ENCODE measurements at places on chromosomes 13 and 19. TPM values are rescaled to one million over a fixed set of nuclear protein-coding genes. Genes with fewer than 3 reads are reported as not detected.

IL17D gene
- total RNA-seq: 4.9 TPM

GRCh38 chr13:29543230-29544215, 52.0 kb downstream of the SLC7A1 start:
- DNase-seq: no peak

DNA sequence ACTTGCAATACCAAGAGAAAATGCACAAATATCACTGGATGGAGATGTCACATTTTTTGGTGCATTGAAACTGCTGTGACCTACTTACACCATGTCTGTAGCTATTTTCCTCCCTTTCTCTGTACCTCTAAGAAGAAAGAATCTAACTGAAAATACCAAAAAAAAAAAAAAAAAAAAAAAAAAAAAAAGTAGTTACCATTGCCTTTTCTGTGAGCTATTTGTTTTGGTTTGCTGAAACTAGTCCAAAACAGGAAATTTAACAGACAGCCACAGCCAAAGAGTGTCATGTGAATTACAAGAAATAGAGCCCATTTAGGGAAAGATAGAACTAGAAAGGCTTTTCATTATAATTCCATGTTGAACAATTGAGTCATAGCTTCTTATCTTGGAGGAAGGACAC, 37.3 kb downstream of the TNFSF13B start:
- no peak for DNase-seq

- no peak for DNase-seq
Observed at GRCh38 chr19:50285833-50286232, 43.3 kb downstream of the KCNC3 start.

DNA sequence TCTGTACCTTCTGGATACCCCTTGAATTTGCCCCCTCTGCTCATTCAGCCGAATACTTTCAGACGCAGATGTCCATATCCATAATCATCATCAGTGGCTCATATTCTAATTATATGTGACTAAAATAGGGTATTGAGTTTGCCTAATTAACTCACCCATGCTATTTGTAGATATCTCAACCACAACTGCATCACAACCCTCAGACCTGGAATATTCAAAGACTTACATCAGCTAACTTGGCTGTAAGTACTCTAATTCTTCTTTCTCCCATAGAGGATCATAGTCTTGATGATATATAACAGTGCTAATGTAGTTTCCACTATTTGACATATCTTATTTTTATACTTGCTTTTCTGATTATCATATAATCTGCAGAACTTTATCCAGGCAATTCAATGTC, 35.8 kb downstream of the RXFP2 start:
- DNase-seq: no peak
